ENCODE measurements at places on chromosomes 3 and 15.

GRCh38 chr3:173635826-173636225 lies 238.3 kb downstream of the NLGN1 start:
- DNase-seq: no peak

GRCh38 chr3:65479990-65480389 lies 558.7 kb downstream of the MAGI1 start:
- DNase-seq: no peak

GRCh38 chr15:74845208-74845568 lies 2.2 kb upstream of the ULK3 start:
- no peak for DNase-seq

DNA sequence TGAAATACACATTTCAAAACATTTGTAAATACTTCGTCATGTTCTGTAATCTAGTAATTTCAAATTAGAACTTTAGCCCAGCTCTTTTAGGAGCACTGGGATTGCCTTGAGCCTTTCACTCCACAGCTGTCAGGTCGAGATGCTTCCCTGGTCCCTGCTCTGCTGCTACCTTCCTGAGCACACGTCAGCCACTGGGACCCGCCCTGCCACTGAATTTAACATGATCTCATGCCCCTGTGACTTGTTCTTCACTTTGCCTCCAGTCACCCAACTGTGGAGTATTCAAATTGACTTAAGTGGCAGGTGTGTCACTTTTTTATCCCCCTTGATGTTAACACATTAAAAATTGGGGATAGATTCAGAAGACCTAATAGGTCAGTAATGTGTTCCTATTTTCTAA lies 3.3 kb downstream of the ARRDC4 start:
- DNase-seq: peak; percentile 23

DNA sequence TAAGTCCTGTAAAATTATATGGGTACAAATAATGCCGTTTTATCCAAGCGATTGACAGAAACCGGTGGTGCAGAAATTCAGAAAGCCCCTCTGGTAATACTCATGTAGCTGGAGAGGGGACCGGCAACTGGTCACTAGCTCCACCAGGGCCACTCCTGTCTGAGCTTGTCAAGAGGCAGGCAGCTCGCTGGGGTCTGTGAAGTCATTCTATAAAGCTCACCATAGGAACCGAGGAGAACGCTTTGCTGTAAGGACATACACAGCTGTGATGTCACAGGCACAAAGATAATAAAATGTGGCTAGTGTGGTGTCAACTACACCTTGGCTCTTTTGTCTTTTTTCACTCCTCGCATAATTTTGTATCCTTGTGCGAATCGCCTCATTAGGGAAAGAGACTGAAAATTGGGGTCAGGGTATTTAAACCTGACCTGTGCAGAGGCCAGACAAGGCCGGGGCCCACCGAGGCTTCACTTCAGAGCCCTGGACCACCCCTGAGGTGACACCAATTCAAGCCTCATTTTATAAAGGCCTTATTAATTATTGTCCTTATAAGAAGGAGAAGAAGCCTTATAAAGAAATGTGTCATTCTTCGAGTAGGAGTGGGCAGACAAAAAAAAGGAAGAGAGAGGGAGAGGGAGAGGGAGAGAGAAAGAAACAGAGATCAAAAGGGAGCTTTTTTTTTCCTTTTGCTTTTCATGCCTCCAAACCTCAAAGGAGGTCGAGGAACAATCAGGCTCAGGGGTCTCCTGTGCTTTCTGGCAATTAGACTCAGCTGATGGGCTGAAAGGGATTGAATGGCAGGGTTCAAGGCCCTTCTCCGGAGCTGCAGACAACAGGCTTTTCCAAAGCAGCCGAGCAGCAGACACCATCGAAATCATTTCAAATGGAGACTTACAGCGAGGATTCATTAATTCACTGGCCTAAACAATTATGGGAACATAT lies 813.3 kb upstream of the ARRDC4 start:
- no peak for DNase-seq

- no peak for DNase-seq
These were observed 996 bp upstream of the DNAJA4 start for GRCh38 chr15:78263351-78263781.

DNA sequence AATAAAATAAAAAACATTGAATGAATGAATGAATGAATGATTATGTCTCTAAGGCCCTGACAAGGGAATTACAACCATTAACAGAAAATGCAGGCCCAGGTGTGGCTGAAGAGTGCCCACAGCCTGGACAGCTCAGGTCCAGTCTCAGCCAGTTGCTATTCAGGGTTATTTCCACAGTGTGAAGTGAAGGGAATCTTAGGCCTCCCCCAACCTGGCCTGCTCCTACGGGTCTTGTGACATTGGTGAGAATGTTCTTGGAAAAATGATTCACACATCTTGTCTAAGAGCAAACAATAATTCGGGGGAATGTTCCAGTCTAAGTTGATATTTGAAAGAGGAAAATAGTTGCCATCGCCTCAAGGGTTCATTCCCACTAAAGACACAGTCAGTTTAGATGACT lies 37.0 kb downstream of the MINDY4B start:
- DNase-seq: peak; percentile 18

- no peak for DNase-seq
These were observed 569.7 kb upstream of the MDFIC2 start for GRCh38 chr3:70882104-70882503.

DNA sequence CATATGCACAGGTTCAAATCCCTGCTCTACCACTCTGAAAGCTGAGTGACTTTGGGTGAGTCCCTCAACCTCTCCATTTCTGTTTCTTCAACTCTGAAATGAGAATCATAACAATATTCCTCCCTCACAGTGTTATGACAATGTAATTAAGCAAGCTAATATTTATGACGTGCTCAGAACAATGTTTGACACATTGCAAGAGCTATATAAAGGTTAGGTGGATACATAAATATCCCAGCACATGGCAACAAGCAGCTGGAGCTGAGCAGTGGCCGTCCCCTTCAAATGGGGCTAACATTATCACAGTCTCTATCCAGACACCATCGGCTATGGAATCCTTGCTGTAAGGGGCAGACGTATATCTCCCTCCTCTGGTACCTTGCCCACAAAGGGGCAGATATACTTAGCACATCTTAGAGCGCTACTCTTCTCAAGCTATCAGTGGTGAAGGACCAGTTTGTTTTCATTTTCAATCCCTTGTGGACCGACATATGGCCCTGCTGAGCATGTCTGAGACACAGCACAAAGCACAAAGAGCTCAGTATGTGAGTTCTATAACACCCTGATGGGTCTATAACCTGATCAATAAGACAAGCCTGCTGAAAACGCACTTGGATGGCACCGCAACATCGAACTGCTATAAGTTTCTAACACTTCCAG lies 80.9 kb downstream of the PRICKLE2 start:
- DNase-seq: no peak

- no peak for DNase-seq
These were observed 703.2 kb downstream of the NLGN1 start for GRCh38 chr3:174100744-174101143.

GRCh38 chr3:97810779-97811390 lies 10.9 kb upstream of the CRYBG3 start:
- no peak for DNase-seq
